Panc1 (cell line): ENCODE measurements at places on chromosomes 3 and 15.

GRCh38 chr15:50251638-50252182 lies 13.8 kb downstream of the HDC start:
- no peak for DNase-seq

DNA sequence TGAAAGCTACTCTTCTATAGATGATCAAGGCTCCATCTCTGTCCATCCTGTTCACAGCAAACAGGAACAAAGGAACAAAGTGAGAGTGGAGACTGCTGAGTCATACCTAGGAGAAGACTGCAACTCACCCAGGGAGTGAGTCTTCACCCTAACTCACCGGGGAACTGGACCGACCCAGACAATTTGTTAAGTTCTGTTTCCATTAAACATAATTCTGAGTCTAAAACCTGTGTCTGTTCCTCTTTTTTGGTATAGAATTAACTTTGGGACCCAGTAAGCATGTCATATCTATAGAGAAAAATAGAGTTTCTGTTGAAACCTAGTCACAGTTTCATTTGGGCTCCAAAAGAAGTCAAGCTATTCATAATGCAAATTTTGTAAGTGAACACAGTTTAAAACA lies 21.6 kb downstream of the CCDC80 start:
- DNase-seq: no peak

DNA sequence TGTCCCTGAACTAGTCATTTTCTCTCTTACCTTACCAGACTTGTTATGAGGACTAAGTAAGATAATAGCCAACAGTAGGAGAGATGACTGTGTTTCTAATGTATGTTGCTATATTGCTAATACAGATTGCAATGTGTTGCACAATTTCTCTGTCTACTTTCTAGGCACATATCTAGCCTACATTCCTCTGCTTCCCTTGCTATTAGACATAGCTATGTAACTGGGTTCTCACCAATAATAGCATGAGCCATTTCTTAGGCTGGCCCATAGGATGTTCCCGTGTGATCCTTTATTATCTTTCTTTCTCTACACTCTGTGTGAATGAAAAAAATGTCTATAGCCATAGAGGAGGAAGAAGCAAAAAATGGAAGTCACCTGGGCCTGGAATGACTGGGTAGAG lies 6.8 kb upstream of the LRRN1 start:
- DNase-seq: no peak

DNA sequence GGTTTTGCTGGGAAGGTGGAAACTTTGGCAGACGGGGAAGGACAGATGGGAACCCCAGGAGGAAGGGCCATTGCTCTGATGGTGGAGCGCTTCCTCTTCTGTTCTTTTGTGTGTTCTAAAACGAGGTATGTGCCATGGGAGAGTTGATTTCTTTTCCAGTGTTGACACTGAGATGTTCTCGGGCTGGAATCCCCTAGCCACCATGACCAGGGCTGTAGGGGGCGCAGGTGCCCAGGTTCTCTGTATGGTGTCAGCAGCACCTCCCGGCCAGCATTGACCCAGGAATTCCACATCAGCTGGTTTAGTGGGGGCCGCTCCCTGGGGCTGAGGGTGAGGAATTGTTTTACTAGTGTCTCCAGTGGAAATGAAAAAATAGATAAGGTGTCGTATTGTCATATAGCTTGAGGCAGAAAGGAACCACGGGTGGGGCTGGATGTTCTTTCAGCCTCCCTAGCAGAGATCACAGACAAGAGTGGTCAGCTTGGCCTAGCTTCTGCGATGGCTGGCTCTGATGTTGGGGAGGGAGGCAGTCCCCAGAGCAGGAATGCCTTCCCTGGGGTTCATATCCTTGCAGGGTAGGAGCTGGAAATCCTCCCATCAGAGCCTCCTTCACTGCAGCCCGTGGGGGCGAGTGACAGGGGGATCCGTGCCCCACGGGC lies 34.2 kb upstream of the ACAD9 start:
- no peak for DNase-seq

DNA sequence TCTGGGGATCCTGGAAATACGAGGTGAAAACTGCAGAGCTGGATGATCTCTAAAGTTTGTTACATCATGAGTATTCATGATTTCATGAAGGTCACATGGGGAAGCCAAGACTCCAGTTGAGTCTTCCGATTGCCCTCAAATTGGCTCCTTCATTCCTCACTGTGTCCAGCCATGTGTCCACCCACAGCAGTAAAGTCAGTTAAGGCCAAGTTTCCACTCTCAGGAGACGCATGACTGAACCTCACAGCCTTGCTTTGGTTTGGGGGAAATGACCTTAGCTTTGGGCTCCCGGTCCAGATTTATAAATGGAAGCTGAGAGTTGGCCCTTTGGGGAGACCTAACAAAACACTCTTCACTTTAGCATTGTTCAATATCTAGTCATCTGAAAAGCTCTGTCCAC lies 289.7 kb upstream of the MCTP2 start:
- DNase-seq: no peak
